ENCODE measurements at places on chromosomes 12 and 14.

- no peak for DNase-seq
Observed at GRCh38 chr14:104596451-104596918, 8.1 kb downstream of the TMEM179 start.

DNA sequence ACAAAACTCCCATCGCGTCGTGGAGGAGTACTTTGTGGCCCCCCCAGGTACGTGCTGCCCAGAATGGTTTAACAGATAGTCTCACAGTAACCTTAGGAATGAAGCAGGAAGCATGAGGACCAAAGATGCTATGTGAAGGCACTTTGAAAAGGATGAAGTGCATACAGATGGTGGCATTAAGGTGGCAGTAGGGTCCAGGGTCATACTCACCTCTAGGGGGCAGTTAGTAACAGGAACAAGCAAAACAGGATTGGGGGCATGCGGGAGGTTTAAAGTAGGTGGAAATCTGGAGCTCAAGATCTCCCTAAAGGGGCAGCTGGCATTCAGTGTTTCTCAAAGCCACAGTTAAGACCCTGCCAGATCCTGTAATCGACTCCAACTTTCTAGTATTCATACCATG is 10.9 kb downstream of the GATC start:
- no peak for DNase-seq

DNA sequence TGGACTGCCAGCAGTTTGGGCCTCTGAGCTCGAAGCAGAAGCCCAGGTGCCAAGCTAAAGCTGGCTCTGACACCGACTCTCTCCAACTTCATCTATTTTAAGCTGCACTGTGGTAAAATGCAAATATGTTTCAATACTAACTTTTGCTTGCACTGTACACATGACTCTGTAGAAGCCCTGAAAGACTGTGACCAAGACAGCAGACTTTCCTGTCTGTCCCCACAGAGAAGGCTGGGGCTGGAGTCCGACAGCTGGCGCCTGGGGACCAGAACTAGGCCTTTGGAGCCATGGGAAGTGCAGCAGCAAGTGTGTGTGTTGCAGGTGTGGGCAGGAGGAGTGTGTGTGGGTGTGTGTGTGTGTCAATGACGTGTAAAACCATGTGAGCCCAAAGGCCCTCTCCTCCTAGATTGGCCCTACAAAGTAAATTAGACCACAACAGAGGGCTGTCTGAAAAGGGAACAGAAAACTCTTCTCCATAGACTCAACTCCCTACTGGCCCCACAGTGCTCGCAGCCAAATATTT is 16.4 kb upstream of the RAB35 start:
- DNase-seq: no peak

DNA sequence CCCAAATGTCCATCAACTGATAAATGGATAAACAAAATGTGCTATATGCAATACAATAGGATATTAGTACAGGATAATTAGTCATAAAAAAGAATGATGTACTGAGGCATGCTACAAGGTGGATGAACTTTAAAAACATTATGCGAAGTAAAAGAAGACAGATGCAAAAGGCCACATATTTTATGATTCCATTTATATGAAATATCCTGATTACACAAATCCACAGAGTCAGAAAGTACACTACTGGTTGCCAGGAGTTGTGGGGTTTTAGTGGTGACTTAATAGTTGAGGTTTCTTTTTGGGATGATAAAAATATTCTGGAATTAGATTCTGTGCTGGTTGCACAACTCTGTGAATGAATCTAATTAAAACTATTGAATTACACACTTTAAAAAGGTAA is 12.6 kb downstream of the TRIM9 start:
- DNase-seq: no peak

GRCh38 chr12:121697093-121697698 is 15.4 kb upstream of the TMEM120B start:
- DNase-seq: no peak

- DNase-seq: no peak
Observed at GRCh38 chr12:103268831-103269514, 226.8 kb downstream of the C12orf42 start.

DNA sequence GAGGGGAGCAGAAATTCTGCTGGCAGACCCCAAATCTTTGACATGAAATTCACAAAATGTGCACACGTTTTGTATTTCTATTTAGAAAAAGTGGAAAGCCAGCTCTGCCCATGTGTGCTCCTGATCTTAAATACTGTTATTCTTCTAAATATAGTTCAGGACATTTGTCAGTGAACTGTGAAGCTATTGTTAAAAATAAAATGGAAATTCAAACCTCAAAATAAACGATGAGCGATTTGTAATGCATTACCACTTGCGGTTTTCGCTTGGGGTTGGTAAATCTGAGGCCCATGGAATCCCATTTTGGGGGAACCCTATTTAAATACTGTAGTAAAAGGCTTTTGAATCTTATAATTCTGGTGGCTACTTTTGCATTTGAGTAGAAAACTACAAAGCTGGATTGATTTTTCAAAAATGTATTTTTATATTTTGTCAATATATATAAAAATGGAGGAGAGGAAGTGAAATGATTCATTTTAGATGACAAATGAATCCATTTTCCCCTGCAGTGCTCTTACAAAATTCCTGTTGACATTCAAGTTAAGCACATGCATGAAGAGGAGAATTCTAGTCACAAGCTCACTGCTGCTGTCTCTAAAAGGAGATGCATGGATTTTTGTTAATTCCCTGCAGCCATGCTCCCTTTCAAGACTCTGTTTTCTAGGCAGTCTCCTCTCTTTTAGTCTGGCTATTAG is 47.1 kb downstream of the FLRT2 start:
- DNase-seq: no peak

- no peak for DNase-seq
Observed at GRCh38 chr12:75656210-75656609, 144.8 kb upstream of the KRR1 start.

GRCh38 chr12:113855998-113856397 is 110.1 kb downstream of the RBM19 start:
- DNase-seq: no peak

DNA sequence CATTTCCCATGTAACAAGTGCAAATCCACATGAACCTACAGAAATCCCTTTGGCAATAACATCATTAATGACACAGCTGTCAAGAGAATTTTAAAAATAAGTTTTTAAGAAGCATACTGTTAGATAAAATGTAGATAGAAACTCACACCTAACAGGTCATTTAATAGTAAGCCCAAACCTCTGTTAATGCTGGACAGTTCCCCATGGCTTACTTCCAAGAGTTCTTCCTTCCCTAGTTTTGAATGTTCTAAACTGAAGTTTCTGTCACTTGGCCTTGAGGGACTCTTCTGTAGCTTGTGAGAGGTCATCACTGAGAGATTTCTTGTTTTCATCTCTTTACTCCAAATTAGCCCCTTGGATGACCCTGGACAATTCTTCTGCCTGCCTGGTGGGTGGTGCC is 22.7 kb downstream of the OTX2 start:
- no peak for DNase-seq

DNA sequence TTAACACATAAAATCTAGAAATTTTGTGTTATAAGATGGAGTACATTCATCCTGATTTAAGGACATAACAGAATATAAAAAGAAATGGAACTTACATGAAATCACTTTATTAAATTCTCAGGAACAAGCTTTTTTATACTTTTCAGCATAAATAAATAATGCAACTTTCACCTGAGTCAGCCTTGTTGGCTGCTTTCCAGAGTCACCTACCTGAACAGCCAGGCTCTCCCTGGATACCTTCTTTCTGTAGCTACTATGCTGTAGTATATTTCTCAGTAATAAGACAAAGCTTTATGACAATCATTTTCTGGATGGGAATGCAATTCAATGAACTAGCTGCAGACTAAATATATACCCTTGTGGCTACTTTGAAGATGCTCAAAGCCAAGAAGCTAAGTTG is 111.9 kb downstream of the NTS start:
- no peak for DNase-seq

DNA sequence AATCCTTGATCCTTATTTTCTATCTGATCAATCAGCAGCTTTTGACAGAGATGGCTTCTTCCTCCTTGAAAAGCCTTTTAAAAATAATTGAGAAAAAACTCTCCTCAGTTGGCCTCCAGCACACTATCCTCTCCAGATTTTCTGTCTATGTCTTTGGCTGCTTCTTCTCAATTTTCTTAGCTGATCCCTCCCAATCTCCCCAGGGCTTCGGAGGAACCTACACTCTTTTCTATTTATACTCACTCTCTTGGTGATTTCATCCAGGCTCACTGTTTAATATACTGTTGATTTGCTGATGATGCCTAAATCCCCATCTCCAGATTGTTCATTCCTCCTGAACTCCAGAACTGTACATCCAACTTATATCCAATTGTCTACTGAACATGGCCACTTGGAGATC is 54.8 kb downstream of the RDH12 start:
- DNase-seq: no peak

DNA sequence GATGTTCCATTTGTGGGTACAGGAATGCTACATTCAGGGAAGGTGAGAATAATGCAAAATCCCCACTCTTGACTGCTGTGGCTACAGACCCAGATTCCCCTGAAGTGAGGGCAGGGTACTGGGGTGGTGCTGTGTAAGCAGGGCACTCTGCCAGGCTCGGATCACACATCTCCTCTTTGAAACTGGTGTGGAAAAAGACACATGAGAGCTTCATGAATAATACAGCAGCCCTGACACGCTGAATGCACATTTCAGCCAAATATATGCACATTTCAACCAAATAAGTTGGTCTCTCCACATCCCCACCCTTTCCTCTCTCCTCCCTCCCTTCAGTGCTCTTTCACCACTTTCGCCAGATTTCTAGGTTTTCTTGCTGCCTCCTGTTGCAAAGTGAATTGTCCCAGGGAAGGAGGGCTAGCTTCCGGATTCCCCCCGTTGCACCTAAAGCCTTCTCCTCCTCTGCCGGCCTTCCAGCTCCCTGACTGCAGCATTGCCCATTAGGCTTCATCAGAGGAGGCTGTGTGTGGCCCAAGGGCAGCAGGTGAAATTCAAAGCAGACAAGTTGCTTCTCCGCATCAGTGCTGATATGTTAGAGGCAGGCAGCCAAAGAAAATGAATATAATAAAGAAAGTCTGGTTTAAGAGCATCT is 118.2 kb upstream of the TMCC3 start:
- DNase-seq: no peak

- no peak for DNase-seq
Observed at GRCh38 chr12:3726456-3726855, 26.5 kb downstream of the CRACR2A start.

DNA sequence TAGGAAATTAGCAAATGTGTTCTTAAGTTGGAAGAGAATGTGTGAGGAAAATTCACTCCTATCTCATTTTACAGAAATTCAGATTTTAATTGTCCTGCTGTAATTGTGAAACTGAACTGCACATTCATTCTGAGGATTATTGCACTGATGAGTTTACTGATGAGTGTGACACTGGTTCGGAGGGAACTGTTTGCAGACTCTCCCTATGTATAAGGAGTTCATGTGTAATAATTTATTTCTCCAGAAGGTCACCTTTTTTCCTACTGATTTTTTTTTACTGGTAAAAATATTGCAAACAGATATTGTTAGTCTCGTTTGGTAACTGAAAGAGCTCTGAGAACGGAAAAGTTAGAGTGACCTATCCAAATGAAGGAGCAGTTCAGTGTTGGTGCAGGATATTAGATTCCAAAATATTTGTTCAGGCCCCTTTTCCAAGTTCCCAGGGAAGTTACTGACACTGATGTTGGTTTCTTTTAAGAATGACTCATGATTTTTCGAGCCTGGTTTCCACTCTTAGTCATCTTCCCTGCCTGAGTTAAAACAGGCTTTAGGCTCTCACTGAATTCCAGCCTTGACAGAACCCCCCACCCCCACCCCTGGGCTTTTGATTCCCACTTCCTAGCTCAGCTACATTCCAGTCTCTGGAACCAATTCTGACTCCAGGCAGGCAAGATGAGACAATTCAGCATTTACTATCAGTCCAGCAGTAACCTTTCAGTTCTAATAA is 18.4 kb downstream of the ANO6 start:
- DNase-seq: no peak

DNA sequence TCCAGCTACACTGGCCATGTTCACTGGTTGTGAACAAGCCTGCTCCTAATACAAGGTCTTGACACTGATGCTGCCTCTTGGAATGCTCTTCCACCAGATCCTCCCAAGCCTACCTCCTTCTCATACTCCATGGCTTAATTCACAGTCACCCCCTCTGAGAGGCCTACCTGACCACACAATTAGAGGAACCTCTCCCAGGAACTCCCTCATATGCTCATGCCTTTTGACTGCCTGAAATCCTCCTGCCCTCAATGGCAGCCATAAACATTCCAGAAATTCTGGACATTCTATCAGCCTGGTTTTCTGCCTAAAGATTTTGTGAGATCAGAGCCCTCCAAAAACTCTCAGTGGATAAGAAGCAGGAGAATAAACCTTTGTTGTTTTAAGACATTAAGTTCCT is 340.2 kb downstream of the C12orf75 start:
- DNase-seq: no peak

DNA sequence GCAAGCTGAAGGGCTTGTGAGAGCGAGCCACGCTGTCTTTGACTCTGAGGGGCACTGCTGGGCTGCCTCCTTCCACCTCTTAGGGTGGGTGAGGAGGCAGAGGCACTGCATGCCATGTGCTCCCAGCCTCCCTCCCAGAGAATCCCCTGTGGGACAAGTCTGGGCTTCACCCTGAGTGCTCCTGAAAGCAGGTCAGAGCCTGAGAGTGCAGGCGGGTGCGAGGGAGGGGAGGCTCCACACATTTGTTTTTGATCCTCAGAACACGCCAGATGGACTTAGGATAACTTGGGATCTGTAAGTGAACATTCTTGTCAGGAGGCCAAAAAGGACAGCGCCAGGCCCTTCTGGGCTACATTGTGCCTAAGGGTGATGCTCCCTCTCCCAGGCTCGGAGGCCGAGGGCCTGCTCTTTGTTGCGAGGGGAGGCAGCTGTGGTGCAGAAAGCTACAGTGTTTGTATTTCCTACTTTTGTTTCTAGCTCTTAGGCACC is 155.4 kb downstream of the TMX1 start:
- DNase-seq: no peak

- DNase-seq: no peak
Observed at GRCh38 chr12:113200021-113200797, 14.7 kb downstream of the RITA1 start.

GRCh38 chr12:109458771-109459208 is 18.3 kb downstream of the KCTD10 start:
- no peak for DNase-seq

DNA sequence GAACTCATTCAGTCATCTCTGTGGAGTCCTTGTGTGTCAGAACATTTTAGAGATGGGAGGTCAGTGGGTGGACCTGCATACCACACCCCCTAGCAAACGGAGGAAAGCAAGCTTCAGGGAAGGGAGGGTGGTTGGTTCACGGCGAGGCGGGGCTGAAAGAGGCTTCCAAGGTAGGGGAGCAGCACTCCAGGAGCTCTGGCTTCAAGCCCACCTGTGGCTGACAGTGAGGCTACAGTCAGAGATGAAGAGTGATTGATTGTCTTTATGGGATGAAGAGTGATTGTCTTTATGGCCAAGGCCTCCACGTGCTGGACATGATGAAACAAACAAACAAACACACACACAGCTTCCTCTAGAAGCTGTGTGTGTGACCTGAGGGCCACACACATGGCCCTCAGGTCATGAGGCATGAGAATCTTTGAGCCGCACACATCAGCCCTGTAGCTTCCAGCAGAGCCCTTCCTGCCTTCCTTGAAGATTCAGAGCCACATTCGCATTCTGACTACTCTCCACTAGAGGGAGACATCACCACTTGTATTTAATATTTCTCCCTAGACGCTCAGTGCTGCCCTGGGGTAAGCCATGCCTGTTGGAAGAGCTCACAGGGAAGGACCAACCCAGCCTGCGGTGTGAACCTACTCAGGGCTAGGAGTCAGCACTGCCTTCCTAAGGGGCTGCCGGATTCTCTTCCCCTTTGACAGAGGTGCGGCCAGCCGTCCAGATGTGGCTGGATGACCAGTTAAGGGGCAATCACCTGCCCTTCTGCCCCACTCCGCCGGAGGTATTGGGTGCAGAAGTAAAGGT is 54.4 kb upstream of the KCNA1 start:
- no peak for DNase-seq

- no peak for DNase-seq
Observed at GRCh38 chr12:124306686-124307555, 12.0 kb downstream of the RFLNA start.
